Suprapubic skin (tissue), 4 donors: ENCODE measurements at places on chromosomes 16 and 17.

DNA sequence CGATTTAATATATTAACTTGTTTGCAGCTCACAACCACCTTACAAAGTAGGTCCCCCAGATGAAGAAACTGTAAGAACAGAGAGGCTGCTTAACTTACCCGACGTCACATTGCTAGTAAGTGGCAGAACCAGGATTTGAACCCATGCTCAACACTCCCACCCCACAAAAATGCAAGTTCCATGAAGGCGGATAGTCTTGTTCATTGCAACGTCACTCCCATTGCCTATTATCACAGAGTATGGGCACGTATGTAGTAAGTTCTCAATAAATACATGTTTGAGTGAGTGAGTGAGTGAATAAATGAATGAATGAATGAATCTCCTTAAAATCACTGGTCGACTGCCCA is 1.1 kb downstream of the USP31 start:
- no peak for DNase-seq

- DNase-seq, result no peak
These were observed 29.7 kb upstream of the WSB1 start for GRCh38 chr17:27264068-27264812.

DNA sequence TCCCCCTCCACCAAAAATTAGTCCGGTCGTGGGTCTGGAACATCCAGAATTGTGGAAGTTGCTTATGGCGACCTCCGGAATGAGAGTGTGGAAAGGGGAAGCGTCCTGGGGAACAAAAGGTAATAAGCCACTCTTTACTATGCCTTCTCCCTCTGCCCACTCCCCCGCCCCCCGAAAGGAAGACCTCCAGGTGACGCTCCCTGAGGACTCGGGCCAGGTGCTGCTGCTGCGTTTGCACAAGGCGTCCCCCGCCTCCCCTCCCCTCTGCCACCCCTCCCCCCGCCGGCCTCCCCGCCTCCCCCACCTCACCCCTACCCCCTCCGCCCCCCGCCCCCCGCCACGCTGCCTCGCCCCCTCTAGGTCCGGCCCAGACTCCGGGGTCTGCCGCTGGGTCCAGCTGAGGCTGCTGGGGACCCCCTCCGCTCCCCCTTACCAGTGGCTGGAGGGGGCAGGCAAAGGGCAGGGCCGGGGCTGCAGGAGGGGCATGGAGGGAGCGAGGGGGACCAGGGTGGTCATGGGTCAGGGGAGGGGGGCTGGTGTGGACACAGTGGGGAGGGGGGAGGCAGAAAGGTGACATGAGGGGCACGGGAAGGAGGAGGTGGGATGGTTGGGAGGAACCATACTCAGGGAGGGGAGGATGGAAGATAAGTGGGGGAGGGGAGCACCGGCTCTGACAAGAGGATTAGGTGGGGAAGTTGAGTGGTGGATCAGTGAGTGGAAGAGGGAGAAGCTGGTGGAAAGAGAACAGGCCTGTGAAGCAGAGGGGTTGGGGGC is 23.6 kb downstream of the ALOX12B start:
- DNase-seq, result no peak

DNA sequence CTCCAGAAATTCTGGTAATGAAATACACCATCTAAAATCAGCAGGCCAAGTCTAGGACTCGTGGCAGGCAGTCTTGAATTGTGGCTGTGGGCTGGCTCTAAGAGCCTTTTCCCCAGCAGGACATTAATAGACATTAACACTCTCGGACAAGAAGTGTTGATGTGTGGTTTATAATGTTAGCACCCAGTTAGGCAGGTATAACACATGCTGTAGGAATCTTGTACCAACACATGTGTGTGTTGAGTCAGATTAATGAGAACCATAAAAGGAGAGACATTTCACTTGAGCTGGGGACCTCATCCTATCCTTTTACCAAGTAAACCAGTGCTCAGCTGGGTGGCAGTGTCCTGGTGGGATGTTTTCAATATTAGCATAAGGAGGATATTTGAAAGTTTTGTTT is 264.5 kb downstream of the FTO start:
- DNase-seq, result no peak

- DNase-seq, result no peak
These were observed 285.2 kb downstream of the SEC14L1 start for GRCh38 chr17:77425791-77426641.

GRCh38 chr17:45307290-45308015 is 9.4 kb downstream of the MAP3K14 start:
- DNase-seq, result no peak

- no peak for DNase-seq
These were observed 617.3 kb upstream of the GOT2 start for GRCh38 chr16:59351305-59351903.

- no peak for DNase-seq
These were observed 12.2 kb upstream of the CBX4 start for GRCh38 chr17:79851461-79851817.

- no peak for DNase-seq
These were observed 7.9 kb upstream of the BAHCC1 start for GRCh38 chr17:81387100-81388090.

DNA sequence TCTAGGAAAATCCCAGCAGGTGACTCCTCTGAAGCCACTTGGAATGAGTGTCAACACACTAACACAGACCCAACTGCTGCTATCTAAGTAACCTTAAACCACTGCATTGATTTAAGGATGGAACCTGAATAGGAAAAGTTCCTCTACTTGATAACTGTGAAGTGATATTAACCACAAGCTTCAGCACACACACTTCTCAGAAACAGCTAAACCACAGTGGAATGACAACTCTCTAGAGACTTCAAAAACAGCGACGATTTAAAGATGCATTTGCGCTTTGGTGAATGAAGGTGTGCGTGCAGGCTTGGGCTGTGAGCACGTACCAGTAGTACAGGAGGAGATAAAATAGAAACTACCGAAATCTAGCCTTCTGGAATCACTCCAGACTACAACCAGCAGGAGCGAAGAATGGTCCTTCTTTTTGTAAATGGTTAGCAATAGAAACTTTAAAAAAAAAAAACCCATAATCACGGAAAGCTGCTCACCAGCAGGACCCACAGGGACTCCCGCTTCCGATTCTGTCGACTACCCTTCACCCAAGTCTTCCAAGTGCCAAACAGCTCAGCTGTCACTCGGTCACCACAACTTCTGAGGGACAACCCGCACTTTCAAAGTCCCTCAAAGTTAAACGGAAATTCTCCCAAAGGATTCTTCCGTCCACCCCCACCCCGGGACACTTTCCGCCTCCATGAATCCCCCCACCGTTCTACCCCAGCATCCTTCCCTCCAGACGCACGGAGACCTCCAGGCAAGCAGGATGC is 137.7 kb upstream of the CORO6 start:
- DNase-seq, result no peak

DNA sequence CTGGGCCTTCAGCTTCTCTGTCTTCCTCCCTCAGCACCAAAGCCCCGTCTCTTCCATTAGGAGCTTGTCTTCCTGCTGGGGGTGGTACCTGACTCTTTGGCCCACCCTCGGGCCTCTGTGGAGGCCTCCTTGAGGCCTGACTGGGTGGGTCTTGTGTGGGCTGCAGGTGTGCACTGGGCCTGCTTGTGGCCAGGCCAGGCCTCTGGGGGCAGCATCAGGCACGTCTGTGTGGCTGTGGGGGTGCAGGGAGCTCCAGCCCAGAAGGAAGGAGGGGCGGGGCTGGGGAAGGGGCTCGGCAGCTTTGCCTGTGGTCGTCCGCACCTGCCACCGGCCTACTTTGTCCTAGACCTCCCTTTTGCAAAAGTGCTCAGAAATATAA is 7.0 kb downstream of the PIGQ start:
- DNase-seq, result no peak

- no peak for DNase-seq
These were observed 39.3 kb downstream of the MYO18A start for GRCh38 chr17:29140631-29141513.

- DNase-seq, result no peak
These were observed 11.0 kb downstream of the EFTUD2 start for GRCh38 chr17:44887971-44888954.

DNA sequence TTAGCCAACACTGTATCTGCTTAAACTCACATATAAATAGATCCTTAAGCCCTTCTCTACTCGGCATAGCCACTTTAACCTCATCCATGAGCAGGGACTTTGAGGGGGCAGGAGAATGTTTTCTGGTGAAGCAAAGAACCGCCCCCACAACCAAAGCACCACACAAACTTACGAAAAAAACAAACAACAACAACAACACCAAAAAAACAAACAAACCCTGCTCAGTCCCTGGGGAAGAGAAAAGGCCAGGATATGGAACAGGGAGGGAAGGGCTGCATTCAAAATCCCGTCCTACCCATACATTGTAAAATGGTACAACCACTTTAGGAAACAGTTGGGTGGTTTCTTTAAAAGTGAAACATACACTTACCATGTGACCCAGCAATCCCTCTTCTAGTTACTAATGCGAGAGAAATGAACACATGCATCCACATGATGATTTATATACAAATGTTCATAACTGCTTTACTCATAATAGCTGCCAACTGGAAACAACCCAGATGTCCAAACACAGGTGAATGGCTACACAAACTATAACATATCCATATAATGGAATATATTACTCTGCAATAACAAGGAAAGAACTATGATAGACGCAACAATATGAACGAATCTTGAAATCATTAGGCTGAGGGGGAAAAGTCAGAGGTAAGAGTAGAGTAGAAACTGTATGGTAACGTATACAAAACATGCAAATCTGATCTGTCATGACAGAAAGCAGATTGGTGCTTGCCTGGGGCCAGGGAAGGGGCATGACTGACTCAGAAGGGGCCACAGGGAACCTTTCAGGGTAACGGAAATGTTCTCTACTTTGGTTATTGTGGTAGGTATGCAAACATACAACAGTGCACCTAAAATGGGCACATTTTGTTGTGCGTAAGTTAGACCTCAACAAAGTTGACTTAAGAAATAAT is 37.7 kb upstream of the TOB1 start:
- no peak for DNase-seq

- DNase-seq, result no peak
These were observed 12.2 kb upstream of the SP2 start for GRCh38 chr17:47883589-47884426.

DNA sequence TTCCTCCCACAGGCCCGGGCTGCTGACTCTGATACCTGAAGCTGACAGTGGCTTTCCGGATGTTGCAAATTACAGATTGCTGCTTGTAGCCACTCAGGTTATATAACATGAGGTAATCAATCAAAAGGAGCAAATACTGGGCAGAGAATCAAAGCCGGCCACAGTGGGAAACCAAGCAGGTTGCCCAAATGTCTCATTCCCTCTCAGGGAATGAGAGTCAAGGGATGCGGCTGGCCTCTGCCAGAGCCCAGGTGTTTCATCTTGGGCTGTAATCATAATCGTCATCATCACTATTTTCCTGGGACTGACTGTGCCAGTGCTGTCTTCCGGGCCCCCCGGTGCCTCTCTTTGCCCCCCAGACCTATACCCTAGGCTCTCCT is 292.4 kb upstream of the FOXF1 start:
- no peak for DNase-seq
